ENCODE measurements at places on chromosomes 11 and 22. TPM values are rescaled to one million over a fixed set of nuclear protein-coding genes. Genes with fewer than 3 reads are reported as not detected.

DNA sequence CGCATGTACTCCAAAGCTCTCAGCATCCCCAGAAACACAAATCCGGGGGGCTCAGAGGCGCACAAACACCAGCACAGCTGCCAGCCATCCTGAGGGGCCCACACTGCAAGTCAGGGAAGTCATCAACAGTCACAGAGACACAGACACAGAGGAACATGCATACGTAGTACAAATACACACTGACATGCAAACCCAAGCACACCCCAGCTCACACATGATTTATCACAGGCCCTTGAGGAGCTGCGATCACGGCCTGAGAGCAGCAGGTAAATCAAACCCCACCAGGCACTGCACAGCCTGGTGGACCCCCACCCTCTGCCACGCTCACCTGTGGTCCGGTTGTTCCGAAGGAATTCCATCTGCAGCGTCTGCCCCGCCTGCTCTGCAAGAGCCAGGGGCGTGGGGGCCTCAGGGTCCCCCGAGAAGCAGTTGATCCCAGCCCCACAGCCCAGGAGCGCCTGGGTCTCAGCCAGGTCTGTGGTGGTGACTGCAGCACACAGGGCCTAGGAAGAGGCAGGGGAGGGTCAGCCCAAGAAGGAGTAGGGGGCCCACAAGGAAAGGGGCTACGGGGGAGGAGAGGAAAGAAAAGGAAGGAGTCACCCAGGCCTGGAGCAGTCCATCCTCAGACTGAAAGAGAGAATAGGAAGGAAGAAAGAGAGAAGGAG is 28.5 kb upstream of the PDE2A start:
- DNase-seq: no peak

GRCh38 chr11:87081358-87081757 is 43.6 kb downstream of the TMEM135 start:
- no peak for DNase-seq

GRCh38 chr22:41557401-41558240 is 3.2 kb upstream of the CSDC2 start:
- peak; percentile 88 for DNase-seq

GRCh38 chr11:105862736-105863367 is 159.2 kb downstream of the MSANTD4 start:
- peak; percentile 13 for DNase-seq

GRCh38 chr11:134417871-134418840 is 6.1 kb upstream of the B3GAT1 start:
- DNase-seq: no peak

GRCh38 chr11:87879118-87879517 is 296.1 kb downstream of the RAB38 start:
- no peak for DNase-seq

GRCh38 chr11:124415356-124415923 is 9.2 kb downstream of the OR8B4 start:
- DNase-seq: peak; percentile 41

DNA sequence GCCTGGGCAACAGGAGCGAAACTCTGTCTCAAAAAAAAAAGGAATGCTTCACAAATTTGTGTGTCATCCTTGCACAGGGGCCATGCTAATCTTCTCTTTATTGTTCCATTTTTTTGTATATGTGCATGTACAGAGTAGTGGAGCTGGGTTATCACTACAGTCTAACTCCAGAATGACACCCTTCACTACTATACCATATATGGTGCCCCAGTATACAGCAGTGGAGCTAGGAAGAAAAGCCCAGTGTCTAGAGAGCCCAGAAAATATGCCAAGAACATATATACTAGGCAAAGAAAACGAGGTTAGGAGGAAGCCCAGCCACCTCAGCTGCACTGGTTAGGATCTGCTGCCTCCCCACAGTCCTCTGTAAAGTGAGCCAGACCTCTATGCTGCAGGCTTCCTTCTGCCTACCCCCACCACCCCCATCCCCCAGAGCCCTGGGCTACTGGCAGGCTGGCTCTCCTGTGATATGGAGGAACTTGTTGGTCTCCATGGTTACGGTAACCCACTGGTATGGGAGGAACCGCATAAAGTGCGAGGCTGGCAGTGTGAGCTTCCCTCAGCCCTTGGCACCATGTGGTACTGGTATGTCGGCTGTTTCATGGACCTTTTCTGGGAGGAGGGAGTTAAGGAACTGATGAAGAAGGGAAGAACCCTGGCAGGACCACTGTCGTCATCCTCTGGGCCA is 34.3 kb downstream of the RCOR2 start:
- DNase-seq: no peak

GRCh38 chr11:48019217-48019584 is 38.8 kb downstream of the PTPRJ start:
- DNase-seq: no peak

GRCh38 chr22:19520566-19521305 is 3.5 kb downstream of the CLDN5 start:
- no peak for DNase-seq

- DNase-seq: no peak
Measured at GRCh38 chr22:38139901-38140300, 29.4 kb upstream of the BAIAP2L2 start.

DNA sequence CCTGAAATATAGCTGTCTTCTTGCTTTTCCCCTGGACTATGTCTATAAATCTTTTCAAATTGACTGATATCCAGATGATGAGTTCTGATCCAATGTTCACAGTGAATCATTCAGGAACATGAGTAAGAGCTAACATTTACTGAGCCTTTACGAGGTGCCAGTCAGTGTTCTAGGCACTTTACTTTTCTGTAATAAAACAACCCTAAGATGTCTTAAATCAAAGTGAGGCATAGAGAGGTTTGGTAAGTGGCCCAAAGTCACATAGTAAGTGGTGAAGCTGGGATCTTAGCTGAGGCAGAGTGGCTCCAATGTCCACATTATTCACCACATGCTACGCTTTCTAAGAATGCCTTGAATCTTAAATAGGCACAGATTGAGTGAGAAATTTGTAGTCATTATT is 79.9 kb upstream of the OR4C15 start:
- no peak for DNase-seq

GRCh38 chr11:108618529-108618928 is 25.0 kb upstream of the EXPH5 start:
- no peak for DNase-seq

DNA sequence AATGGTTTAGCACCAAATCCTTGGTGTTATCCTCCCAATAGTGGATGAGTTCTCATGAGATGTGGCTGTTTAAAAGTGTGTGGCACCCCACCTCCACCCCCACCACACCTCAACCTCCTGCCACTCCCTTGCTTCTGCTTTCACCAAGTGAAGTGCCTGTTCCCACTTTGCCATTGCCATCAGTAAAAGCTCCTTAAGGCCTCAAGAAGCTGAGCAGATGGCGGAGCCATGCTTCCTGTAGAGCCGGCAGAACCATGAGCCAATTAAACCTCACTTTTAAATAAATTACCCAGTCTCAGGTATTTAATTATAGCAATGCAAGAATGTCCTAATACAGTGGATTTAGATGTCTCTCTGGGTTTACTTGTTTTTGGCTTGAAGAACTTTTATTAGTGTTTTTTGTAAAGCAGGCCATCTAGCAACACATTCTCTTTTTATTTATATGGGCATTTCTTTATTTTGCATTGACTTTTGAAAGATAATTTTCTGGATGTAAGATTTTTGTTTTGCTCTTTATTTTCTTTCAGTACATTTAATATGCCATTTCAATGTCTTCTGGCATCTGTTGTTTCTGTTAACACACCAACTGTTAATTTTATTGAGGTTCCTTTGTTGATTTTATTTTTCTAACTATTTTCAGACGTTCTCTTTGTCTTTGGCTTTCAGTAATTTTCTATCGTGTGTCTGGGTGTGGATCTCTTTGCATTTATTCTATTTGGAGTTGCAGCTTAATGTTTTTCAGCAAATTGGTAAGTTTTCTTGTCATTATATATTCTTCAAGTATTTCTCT is 724.5 kb upstream of the CNTN5 start:
- no peak for DNase-seq

DNA sequence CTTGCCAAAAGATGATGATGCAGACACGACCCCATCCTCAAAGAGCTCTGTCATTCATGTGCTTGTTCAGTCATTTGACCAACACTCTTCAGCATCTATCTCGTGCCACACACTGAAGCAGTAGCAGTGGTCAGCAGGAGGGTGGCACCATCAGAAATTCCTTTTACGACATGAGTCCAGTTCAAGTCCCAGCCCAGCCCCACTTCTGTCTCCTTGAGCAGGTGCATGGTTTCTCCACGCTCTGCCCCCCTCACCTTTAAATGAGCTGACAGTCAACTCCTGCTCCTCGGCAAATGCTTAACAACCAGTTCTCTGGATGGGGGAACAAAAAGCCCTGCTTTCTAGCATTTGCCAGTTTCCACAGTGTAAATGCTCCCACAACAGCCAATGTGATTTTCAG is 60.9 kb downstream of the SYN3 start:
- DNase-seq: no peak

DNA sequence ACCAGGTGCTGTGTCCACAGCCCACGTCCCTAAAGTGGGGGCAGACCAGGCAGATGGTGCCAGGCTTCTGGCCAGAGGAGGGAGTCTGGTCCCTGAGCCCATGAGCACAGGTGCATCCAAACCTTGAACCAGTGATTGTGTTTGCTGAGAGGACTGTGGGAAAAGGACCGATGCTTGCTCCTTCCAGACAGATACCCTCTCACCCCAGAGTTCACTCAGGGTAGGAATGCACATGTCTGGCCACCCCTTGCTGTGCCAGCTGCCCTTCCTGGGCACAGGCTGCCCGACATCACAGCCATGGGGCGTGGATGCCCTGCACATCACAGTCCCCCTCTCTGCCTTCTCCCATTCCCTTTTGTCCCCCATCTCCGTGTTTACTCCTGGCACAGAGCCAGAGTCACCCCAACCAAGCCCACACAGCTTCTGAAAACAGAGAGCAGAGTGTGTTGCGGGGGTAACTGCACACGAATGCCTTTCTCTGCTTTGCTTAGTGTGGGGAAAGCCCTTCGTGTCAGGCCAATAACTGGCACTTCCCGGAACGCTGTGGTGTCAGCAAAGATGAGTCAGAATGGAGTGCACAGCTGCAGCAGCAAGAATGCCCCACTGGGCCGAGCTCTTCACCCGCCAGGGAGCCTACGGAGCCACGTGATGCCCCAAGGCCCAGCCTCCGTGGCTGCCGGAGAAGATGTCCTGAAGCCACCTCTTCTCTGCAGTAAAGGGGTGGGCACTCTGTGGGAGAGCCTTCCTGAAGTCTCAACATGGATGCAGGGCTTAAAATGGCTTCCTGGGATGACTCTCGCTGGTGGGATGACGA is 7.6 kb downstream of the CARS1 start:
- DNase-seq: peak; percentile 94

Gene IGF2
- 16.6 TPM for polyA plus RNA-seq

Gene ALKBH8
- 4.8 TPM for polyA plus RNA-seq

Gene FOLR2
- polyA plus RNA-seq: not detected

Gene OR51E1
- 0.02 TPM for polyA plus RNA-seq

Gene MRGPRE
- polyA plus RNA-seq: not detected

Gene MYO18B
- polyA plus RNA-seq: not detected

Gene MYRF
- 2.7 TPM for polyA plus RNA-seq

Gene ABTB2
- 0.58 TPM for polyA plus RNA-seq

Gene HEPN1
- 0.06 TPM for polyA plus RNA-seq

Gene OSBP2
- polyA plus RNA-seq: 1.8 TPM

Gene CDC42EP1
- polyA plus RNA-seq: 18.4 TPM

Gene POTEH
- not detected for polyA plus RNA-seq

Gene IL18BP
- polyA plus RNA-seq: 2.2 TPM

Gene HEPHL1
- polyA plus RNA-seq: 0.04 TPM

Gene TRIM34
- 18.3 TPM for polyA plus RNA-seq

Data from AG04450 (cell line).